ENCODE measurements at places on chromosomes 11 and 22. TPM values are rescaled to one million over a fixed set of nuclear protein-coding genes. Genes with fewer than 3 reads are reported as not detected.
A peak's percentile ranks its signal among the peaks of the same experiment; 100 is the strongest.

FAM83F gene
- total RNA-seq = not detected

ELF5 gene
- total RNA-seq = not detected

GRCh38 chr11:37907436-37908218, 1309.6 kb upstream of the RAG2 start:
- peak; percentile 20 for DNase-seq

DNA sequence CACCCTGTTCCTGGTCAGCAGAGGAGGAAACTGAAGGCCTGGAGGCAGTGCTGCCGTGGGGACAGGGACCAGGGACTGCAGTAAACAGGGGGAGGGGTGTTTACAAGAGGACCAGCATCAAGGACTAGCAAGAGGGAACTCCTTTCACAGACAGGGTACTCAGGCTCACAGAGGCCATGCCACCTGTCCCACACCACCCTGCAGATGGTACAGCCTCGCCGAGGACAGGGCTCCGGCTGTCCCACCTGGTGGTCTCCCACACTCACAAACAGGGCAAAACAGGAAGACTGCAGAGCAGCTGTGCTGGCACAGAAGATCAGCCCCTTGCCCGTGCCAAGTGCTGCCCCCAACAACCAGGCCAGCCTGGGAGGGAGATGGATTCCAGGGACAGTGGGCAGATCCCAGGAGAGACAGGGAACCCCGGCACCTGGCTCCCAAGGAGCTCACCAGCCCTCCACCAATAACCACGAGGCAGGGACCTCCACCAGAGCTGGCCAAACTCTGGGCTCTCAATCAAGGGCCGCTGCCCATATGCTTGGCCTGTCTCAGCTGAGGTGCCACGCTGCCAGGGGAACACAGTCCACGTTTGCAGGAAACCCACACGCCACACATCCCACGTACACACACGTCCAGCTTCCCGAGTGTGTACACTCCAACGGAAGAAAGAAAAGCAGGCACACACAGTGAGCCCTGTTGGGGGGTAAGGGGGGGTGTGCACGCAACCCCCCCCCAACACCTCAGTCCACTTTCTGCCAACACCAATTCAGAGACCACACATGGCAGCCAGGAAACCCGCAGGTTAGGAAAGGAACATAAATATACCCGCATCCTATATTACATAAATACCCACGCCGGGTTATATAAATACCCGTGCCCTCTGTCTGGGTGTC, 2.1 kb downstream of the CSNK1E start:
- no peak for DNase-seq

DNA sequence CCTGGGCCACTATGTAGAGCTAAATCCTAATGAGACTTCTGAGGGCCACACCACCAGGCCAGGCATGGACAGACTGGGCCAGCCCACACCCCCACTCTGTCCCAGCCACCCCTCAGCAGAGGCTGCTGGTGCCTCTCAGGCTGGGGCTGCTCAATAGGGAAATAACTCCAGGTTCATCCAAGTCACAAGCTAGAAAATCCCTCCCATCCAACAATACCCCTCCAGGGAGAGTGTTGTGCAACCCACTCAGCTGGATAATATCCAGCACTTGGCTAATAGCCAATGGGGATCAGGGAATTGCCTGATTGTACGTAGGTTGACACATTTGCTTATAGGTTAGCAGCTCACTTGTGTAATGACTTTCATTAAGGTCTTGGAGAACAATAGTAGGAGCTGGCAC, 64.1 kb upstream of the WNT11 start:
- DNase-seq = no peak

DMC1 gene
- 3.7 TPM for total RNA-seq

DNA sequence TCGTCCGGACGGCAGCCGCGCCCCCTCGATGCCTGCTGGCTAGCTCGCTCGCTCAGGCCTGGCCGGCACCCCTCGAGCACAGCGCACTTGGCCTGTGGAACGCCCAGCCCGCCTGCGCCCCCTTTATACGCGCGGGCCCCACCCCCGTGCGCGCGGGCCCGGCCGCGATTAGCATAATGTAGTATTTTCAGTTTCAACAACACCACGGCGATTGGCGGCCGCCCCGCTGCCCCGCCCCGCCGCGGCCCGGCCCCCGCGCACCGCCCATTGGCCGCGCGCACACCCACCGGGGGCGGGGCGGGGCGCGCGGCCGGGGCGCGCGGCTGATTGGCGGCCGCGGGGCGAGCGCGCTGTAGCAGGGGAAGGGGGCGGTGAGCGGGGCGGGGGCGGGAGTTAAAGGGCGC, at the start of gene CDKN1C:
Gene CDKN1C (minus strand): TSS at position 98 of the 404 bp plus-strand sequence. CDS start 319 bp downstream, outside the sequence.
- DNase-seq = peak; percentile 60
